Right ventricle myocardium superior (tissue), 1 donor: ENCODE measurements at places on chromosomes 4 and X.
A peak's percentile ranks its signal among the peaks of the same experiment; 100 is the strongest.

GRCh38 chrX:10098270-10098713, 58.5 kb upstream of the CLCN4 start:
- no peak for DNase-seq

DNA sequence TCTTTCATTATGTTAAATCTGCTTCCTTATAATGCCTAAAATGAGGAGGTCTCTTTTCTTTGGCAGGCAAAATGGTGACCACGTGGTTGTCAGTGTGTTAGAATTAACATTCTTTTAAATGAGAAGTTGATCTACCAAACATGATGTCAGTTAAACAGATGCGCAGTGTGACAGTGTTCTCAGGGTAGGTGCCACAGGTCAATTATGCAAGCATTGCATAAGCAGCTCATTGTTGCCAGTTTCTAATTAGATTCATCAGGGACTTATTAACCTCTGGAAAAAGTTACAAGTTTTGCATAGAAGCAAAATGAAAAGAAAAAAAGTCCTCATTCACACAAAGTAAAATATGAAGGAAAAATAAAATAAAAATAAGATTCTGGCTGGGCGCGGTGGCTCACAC, 324.1 kb upstream of the GALNT7 start:
- DNase-seq: no peak

DNA sequence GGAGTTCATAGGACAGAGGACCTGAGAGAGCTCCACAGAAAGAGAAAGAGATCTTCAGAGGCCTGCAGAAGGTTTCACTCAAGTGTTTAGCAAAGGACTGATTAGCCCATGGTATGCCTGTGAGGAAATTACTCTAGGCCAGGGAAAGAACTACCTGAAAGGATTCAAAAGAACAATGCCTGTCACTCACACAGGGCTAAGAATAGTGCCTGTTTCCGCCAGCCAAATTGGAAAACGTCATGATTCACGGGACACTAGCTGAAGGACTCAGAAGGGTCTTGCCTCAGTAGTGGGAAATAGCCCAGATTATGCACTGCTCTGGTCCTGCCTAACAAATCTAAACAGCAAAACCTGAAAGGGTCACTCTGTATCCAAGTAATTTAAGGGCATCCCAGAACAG, 21.1 kb downstream of the SYTL4 start:
- DNase-seq: no peak

DNA sequence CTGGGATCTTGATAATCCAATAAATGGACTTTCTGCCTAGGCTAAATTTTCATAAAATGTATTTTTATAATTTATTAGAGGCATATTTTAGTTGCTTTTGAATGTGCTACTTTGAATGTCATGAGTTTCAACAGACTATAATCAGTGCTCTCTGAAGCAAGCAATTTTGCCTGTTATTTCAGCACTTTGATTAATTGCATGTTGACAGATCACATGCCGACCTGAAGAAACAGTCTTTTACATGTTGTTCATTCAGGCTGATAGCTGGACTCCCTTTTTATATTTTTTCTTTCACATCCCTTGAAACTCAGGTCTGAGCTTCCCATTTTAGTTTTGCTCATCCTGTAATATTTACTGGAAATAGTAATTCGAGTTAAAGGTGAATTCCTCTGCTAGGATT, 341.0 kb downstream of the NAP1L3 start:
- DNase-seq: no peak

DNA sequence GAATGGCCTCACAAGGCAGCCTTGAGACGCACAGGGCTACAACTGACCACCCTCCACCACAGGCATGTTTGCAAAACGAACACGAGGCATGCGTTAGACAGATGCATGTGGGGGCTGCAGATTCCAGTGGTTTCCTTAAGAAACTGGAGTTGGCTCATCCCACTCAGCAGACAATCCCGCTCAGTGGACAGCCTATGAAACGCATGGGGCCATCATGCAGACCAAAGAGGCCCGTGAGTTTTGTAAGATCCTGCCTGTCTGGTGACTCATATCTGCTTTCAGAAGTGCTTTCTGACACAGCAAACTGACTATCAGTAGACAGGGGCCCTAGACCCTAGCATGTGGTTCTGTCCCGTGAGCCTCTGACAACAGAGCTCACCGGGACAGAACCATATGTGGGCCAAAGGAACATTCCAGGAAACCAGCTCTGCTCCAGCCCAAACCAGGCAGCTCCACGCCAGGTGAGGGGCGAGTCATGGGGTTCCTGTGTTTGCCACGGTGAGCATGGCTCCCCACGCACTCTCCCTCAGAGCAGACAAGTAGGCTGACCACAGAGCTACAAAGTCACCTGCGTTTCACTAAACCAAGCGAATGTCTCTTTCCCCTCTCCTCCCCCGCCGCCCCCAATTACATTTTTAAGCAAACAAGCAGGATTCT, 74.4 kb downstream of the MTMR1 start:
- no peak for DNase-seq

DNA sequence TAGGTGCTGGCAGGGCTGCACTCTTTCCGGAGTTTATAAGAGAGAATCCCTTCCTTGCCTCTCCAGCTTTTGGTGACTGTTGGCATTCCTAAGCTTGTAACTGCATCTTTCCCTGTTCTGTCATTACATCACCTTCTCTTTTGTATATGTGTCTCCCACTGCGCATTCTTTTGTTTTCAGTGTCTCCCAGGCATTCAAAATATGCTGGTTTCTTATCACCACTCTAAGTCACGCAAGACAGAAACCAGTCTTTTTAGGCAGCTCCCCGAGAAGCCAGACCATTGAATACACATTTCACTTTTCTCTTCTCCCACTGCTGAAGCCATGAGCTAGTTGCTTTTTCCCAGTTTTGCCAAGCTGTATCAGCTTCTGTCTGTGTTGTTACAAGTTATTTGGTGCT, 71.0 kb downstream of the LAS1L start:
- no peak for DNase-seq

DNA sequence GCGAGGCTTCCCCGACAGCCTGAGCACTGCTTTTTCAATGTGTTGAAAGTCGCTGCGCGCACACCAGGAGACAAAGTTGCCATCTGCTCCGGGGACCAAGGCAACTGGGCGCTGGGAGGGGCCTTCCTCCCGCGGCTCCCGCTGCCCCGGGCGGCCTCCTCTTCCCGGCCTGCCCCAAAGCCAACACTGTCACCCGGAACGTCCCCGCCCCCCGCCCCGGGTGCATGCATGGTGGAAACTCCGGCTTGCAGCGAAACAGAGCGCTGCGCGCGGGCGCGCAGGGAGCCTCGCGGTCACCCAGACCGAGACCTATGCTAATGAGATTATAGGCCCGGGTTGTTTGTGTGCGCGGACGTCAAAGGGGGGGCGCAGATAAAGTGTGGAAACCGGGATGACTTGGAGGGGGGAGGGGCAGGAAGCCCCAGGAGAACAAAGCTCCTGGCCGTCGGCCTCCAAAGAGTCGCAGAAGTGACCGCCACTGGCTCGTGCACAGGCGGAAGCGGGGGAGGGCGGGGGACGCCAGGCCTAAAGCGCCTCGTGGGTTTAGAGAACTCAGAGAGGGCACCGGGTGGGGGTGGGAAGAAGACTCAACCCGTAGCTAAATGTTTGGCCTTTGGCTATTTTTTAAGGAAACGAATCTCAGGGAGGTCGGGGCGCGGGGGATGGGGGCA, 88.8 kb downstream of the BCOR start:
- peak; percentile 67 for DNase-seq

- DNase-seq: no peak
These were observed 41.6 kb upstream of the SCOC start for GRCh38 chr4:140331876-140332275.

- DNase-seq: no peak
These were observed 74.1 kb upstream of the PPP3CA start for GRCh38 chr4:101421386-101421785.

- DNase-seq: no peak
These were observed 44.7 kb downstream of the GALNT7 start for GRCh38 chr4:173213296-173213695.

DNA sequence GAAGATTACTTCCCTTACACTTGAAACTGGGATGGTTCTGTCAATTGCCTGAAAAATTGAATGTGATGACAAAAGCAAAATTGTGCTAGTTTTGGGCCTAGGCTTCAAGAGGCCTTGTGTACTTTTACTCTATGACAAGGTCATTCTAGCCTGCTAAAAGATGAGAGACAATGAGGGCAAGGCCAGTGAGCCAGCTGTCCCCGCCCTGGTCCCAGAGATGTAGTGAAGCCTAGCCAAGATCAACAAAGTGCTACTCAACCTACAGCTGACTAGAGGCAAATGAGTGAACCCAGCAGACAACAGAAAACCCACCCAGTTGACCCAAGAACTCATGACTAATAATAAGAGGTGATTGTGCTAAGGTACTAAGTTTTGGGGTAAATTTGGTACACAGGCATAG, 248.7 kb downstream of the IL15 start:
- no peak for DNase-seq

DNA sequence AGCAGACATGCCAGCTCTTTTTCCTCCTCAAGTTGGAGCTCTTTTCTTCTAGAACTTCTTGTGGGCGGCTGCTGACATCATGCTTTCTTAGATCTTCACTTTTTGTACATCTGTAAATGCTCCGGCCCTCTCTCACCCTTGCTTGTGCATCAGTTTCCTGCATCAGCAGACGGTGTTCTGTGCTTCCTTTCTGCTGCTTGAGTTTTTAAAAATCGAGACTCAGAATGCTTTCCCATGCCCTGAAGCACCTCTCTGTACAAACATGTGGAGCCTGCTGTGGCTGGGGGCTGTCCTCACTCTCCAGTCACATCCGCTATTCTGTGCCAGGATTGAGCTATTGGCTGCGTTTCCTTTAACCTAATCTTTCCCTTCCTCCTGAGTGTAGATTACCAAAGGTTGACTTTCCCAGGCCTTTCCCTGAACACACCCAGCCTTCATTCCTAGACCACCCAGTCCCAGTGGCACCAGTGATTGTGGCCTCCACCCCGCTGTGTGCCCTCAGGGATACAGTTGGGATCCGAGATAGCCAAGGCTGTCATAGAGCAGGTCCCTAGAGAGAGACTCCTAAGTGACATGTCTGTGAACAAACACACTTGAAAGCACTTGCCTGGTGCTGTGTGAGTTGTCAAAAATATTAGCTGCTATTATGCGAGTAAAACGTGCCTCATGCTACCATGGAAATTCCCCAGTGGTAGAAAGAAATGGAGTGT, 41.9 kb downstream of the TNIP2 start:
- no peak for DNase-seq

DNA sequence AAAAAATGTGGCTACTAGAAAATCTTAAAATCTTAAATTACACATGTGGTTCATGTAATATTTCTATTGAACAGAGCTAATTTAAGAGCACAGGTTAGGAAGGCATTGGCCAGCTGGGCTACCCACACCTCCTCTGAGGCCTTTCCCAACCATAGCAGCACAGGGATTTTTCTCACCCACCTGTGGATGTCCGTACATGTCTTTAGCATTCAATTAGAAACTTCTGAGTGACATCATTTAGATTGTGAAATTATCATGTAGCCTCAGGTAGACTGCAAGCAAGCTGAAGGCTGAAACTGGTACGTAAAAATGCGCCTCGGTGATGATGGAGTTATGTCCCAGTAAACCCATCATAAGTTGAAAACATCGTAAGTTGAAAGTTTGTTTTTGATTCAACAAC, 31.2 kb downstream of the SCARB2 start:
- DNase-seq: no peak

DNA sequence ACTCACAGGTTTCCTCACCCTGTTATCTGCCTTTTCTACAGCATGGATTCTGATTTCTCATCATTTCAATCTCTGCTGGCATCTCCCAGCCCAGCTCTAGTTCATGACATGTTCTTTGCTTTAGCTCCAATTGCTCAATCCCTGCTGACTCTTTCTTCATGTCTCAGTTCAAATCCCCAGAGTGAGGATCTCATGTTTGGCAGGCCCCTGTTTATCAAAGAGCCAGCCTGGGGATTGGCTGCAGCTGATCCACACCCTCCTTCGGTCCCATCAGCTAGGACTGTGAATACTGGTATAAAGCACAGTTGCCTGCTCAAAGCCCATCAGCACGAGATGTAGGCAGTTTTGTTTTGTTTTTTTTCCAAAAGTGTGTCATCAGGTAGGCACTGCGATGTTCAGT, 14.4 kb upstream of the CC2D2A start:
- DNase-seq: peak; percentile 53

GRCh38 chrX:153075366-153075765, 3.1 kb downstream of the PNMA6A start:
- no peak for DNase-seq

GRCh38 chr4:5940470-5941203, 47.8 kb upstream of the CRMP1 start:
- no peak for DNase-seq
